ENCODE measurements at places on chromosomes 2 and 18.

DNA sequence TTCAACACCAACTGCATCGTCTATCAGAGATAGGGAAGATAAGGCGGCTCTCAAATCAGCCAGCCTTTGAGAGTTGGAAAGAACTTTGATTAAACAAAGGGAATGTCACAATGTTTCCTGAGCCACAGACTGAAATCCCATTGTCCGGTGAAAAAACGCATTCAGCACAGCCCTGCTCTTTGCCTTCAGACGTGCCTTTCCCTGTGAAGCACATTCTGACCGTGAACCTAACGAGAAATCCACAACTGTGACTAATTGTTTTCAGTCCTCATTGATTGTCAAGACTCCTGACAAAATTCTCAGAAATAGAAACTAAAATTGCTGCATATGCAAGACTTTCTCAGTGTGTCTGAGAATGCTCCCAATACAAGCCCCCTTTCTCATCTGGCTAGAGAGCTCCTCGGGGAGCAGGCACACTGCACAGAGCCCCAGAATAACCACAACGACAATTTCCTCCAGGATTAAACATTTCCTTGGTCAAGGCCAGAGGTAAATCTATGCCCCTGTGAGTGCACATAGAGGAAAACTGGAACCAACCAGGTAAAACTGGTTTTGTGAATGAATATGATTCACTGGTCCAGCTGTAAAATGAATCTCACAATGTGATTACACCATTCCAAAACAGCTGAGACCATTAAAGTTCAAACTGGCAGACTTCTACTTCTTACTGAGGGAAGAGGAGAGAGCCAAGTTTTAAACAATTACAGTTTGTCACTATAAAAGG is 561.9 kb upstream of the ID2 start:
- DNase-seq = no peak

DNA sequence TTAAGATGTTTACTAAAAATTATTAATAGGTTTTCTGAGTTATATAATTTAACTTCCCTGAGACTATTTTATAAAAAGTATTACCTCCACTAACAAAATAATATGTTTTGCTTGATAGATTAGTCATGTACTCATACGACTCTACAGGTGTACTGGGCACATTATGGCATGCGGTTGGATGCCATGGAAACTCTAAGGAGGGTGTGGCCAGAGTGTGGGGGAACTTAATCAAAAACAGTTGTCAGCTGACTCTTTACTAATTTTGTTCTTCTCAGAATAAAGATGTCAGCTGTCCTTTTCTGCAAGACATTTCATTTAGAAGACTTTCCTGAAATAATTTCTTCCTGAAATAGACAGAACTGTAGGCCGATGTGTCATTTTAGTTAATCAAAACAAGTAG is 228.3 kb upstream of the SIX3 start:
- DNase-seq = no peak

- DNase-seq = no peak
Measured at GRCh38 chr18:59264121-59264571, 9.1 kb downstream of the RAX start.

- no peak for DNase-seq
Measured at GRCh38 chr18:49585781-49586663, 24.2 kb downstream of the LIPG start.

DNA sequence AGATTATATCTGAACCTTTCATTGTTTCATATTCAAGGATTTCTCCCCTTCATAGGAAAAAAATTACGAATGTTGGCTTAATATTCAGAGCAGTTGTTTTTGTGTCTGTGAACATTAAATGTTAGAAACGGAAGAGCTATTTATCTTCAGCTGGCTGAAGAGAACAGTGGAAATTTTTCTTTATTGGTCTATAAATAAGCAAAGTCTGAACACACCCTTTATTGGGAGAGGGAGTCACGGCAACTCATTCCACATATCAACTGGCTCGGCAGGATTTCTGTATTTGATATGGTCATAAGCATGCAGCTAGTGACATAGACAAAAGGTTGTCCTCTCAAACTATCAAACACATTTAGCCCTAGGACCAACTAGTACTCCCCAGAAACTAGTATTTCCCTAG is 468.4 kb upstream of the HNRNPA3 start:
- no peak for DNase-seq

DNA sequence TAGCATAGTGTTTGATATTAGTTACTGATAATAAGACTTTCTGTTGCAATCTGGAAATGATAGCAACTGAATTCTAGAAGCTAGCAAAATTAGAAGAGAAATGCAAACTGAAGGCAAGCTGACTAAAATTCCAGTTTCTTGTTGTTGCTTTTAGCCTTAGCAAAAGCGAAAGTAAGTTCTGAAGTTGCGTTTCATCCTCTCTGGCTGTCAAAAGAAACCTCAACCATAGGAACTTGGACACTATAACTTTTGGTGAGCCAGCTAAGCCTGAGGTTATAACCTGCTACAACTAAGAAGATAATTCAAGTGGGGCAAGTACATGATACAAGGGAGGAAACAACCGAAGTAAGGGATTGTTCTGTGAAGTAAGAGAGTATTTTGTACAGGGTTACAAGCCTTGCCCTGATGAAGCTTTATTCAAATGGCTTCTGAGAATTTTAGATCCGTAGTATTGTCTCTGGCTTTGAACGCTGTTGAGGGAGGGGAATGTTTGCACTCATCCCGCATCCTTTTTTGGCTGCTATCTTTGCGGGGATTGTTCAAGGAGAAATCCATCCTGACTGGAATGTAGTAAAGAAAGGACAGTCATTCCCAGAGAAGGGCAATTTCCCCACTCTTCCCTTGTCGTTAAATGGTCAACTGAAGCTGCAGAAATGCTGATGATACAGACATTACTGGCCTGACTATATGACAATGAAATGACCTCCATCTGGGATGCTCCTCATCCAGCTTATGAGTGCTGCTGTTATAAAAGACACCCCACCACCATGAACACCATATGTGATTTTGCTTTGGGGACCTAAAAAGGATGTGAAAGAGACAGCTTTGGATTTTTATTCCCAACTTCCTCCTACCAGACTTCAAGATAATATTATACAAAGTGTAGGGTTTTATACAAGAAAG is 7.0 kb upstream of the TMX3 start:
- DNase-seq = no peak

- DNase-seq = no peak
Measured at GRCh38 chr18:1018181-1018681, 113.6 kb downstream of the ADCYAP1 start.

DNA sequence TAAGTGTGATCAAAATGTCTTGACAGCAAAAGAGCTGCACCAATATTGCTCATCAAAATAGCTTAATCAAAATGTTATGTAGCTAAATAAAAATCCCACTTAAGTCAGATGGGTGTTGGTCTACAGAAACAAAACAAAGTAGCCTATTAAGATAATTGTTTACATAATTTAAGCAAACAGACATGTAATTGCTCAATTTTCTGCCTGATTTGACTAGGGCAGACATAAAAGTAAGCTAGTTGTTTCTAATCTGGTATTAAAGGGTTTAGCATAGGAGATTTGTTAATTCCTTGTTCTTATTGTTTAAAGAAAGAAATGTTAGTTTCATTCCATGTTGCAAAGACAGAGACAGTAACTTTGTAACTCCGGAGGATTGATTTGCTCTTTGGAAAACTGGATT is 11.5 kb upstream of the FEZ2 start:
- DNase-seq = no peak

DNA sequence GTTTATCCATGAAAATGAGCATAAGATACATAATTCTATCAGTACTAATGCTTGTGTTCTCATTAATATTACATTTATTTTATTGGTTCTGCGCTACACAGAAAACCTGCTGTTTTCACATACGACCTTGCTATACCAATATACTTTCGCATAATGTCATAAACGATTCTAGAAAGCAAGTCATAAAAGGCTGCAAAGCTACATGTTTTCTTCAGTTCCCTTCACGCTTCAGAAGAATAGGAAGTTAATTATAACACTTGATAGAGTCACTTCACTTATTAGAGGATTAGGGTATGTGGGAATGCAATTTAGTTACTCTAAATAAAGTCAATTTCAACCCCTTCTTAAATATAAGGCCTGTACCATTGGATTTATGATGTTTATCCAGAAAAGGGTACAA is 29.0 kb downstream of the PSME4 start:
- no peak for DNase-seq

DNA sequence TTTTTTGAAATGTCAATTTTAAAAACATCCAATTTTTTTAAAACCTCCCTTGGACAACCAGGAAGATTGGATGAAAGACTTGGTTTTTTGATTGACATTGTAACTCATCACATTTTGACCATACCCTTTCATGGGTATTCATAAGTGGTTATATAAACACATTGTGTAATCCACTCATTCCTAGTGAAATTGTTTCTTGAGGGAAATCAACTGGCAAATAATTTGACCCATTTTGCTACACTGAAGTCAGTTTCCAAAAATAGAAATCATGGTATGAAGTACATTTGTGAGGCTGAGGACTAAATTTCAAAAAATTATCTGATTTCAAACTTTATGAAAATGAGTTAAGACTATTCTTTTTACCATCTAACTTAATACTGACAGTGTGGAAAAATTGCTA is 31.5 kb downstream of the FBXO48 start:
- DNase-seq = no peak

DNA sequence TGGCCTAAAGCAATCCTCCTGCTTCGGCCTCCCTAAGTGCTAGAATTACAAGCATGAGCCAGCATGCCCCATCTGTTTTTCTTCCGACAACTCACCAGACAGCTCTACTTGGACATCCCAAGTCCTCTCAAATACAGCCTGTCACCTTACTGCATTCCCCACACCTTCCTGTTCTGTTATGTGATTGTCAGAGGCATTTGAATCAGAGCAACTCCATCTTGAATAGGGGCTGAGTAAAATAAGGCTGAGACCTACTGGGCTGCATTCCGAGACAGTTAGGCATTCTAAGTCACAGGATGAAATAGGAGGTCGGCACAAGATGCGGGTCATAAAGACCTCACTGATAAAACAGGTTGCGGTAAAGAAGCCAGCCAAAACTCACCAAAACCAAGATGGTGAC is 17.3 kb downstream of the ACVR1 start:
- DNase-seq = no peak

GRCh38 chr2:8198766-8199382 is 483.0 kb upstream of the ID2 start:
- DNase-seq = no peak

GRCh38 chr18:64171576-64171975 is 22.7 kb upstream of the LINC00305 start:
- DNase-seq = no peak

DNA sequence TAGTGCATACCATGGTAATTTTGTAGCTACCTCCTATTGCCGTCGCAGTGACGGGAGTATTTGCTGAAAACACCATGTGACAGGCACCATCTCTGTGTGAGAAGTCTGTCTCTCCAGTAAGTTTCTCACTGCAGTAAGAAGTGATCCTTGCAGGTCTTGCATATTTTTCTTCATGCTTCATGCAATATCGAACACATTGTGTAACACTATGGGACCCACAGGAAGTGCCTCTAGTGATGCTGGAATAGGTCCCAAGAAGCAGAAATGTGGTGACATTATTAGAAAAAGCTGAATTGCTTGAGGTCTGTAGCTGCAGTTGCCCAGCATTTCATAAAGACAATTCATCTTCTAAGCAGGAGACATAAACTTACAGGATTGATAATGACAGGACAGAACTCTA is 167.6 kb downstream of the DCDC2C start:
- no peak for DNase-seq

- peak; percentile 85 for DNase-seq
Measured at GRCh38 chr2:237474931-237475703, 11.9 kb upstream of the MLPH start.

GRCh38 chr2:234496055-234496834 is 636 bp downstream of the ARL4C start:
- DNase-seq = peak; percentile 51

DNA sequence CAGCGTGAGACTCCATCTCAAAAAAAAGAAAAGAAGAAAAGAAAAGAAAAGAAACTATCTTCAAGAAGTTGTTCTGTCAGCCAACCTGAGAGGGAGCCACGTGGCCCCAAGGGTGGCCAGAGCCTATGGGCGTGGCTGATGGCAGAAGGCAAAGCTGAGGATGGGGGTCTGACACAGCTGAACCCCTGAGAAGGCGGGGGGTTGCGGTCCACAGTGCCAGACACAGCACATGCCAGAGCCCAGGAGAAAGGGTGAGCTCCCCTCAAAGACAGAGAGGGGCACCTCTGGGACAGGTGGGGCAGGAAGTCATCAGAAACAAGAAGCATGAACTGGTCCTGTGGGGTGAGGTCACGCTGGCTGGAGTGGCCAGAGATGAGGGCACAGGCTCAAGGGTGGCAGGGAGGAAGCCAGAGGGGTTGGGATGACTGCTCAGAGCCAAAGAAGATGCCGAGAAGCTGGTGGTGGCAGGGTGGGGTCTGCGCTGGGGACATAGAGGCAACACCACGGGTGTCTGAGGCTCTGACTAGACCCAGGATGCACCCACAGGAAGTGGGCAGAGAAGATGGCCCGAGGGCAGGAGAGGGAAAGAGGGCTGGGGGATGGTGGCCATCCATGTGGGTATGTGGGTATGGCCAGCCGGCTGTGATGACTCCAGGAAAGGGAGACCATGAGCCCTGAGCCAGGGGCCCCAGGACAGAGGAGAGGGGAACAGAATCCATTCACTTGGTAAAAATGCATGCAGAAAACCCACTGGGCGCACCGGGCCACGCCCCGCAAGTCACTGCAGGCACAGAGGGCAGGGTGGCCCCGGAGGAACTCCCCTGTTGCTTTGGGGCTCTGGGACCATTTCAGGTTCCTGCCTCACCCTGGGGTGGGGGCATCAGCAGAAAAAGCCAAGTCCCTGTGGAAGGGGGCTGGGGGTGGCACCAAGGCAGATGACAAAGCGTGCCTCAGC is 8.4 kb downstream of the KIF1A start:
- no peak for DNase-seq

DNA sequence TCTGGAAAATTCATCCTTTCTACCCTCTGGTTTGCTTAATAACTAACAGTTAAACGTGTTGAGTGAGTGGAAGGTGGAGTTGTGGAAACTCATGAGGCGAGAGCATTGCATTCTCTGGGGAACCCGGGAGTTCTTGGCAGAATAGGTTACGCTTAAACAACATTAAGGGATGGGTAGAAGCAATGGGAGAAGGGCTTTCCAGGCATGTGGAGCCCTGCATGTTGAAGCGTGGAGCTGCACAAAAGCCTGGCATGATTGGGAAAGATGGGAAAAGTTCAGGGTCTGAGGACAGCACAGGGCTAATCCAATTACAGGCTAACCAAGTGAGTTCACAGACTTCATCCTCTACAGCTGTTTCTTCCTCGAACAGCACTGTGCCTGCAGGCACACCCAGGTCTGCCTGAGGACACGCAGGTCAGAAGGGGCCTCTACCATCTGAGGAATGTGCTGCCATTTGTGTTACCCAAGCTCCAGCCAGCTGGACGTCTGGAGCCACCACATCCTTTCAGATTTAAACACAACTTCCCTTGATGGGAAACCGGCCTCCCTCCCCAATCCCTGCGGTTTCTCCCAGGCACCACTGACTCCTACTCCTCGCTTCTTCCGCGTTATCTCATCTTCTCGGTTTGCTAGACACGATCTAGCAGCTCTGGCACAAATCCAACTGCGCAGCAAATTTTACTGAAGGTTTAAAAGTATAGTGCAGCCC is 164.2 kb downstream of the ANTXR1 start:
- DNase-seq = no peak

All from naive thymus-derived CD4-positive, alpha-beta T cell (primary cell).